ENCODE measurements at places on chromosomes 7 and 10.

- DNase-seq: no peak
These were observed 1019.7 kb upstream of the LRRN3 start for GRCh38 chr7:110071192-110071591.

DNA sequence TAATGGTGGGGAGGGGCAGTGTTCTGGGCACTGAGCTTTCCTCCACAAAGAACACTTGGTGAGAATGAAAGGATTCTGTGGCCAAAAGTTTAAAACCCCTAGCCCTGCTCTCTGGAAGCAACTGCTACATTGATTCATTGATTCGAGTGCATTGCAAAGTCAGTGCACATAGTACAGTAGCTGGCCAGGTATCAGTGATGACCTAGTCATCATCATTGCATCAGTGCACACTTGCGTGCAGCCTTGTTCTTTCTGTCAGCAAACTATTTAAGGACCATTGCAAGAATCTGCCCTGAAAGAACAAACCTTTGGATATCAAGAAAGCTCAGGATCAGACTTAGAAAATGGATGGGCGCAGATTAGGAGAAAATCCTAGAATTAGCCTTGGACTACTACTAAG, 47.4 kb downstream of the CUL1 start:
- no peak for DNase-seq

- DNase-seq: no peak
These were observed 57.7 kb downstream of the STEAP1B start for GRCh38 chr7:22442187-22442881.

GRCh38 chr7:19958309-19958896, 185.0 kb upstream of the TMEM196 start:
- DNase-seq: no peak

DNA sequence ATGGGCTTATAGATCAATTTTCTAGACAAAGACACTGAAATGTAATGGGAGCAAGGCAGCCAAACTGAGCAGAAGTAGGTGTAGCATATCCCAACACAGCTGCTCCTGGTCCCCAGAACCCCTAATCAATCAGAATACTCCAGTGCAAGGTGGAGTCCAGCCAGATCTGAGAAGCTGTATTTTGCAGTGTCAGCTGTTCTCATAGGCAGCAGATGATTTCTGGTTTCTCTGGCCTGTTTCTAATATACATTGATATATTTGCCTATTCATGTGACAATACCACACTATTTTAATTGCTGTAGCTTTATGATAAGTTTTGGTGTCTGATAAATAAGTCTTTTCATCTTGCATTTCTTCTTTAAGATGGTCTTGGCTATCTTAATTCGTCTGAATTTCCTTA, 117.4 kb upstream of the STARD3NL start:
- DNase-seq: no peak

DNA sequence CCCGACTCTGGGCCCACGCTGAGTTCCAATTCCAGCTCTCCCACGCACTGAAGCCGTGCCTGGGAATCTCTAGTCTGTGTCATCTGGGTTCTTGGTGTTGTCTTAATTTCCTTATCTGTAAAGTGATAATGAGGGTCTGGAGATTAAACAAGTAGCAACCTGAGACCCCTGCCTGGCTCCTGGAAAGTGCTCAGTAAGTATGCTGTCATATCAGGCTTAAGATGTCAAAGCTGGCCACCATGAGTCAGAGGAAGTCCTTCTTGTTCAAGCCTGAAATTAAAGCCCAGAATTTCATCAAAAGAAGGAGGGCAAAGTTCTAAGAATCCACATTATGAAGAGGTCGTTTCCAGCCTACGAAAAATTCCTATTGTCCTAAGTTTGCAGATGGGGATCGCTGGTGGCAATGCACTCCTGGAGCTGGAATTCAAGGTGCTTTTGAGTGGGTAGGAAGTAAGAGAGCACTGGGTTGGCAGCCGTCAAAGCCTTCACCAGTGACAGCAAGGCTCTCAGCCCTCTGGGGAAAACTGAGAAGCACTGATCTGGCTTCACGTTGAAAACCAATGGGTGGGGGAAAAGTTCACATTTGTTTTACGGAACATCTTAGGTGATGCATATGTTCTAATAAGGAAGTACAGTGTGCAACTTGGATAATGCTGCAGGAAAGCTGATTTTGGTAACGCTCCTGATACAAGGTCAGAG, 50.3 kb upstream of the NCAPG2 start:
- DNase-seq: no peak

GRCh38 chr7:79806161-79806734, 328.4 kb upstream of the GNAI1 start:
- DNase-seq: no peak

Measured in upper lobe of left lung (tissue), 6 donors.